ENCODE measurements at places on chromosomes 7 and 10.

DNA sequence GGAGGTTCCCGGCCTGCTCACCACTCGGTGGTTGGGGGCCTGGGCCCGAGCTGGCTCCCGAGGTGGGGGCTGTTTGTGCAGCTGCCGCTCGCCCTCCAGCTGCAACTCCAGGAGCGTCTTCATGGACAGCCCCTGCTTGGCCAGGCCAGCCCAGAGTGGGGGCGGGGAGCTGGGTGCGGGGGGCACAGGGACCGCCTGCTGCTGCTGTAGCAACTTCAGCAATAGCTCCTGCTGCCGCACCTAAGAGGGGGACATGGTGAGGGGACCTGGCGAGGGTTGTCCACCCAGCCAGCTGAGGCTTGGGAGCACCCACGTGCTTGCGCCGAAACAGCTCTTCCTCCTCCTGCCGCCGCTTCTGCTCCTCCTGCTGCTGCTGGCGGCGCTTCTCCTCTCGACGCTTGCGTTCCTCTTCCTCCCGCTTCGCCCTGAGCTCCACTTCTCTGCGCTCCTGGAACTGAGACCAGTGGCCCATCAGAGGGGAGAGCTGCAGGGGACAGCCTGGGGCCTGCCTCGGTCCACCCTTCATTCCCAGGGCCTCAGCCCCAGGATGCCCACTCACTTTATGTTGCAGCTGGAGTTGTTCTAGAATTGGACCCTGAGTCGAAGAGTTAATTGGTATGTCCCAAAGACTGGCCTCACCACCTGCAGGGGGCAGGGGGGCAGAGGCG is 9.6 kb downstream of the GNB2 start:
- DNase-seq = no peak

- no peak for DNase-seq
Measured at GRCh38 chr10:3782146-3782450, 2.9 kb downstream of the KLF6 start.

- no peak for DNase-seq
Measured at GRCh38 chr10:5945190-5945509, 32.2 kb downstream of the IL15RA start.

GRCh38 chr7:43726466-43726865 is 2.9 kb downstream of the COA1 start:
- no peak for DNase-seq

GRCh38 chr10:78907551-78908211 is 161.1 kb upstream of the ZMIZ1 start:
- no peak for DNase-seq

DNA sequence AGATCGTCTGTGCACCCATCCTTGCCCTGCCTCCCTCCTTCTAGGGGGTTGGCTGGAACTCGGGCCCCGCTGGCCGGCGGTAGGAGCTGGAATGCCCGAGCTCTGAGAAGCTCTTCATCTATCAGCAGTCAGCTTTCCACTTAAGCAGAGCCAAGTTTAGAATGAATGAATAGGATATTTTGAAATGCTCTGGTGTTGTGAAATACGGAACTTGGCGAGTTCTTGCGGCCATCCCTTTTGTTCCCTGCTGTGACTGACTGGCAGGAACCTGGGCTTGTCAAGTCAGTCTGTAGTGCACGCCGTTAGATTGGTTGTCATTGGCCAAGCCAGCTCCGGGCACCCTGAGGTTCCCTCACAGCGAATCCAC is 33.3 kb downstream of the FOXK1 start:
- no peak for DNase-seq

DNA sequence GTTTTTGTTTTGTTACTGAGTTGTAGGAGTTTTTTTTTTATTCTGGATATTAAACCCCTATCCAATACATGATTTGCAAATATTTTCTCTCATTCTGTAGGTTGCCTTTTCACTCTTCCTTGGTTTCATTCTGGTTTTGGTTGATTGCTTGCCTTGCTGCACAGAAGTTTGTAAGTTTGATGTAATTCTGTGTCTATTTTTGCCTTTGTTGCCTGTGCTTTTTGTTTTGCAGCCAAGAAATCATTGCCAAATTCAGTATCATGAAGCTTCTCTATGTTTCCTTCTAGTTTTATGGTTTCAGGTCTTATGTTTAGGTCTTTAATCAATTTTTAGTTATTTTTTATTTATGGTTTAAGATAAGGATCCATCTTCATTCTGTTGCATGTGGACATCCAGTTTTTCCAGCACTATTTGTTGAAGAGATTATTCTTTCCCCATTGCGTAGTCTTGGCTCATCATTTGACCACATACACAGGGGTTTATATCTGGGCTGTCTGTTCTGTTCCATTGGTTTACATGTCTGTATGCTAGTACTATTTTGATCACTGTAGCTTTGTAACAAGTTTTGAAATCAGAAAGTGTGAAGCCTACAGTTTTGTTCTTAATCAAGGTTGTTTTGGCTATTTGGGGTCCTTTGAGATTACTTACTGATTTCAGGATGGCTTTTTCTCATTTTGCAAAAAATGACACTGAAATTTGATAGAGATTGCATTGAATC is 26.4 kb downstream of the BMPR1A start:
- DNase-seq = no peak

- no peak for DNase-seq
Measured at GRCh38 chr7:120842121-120842621, 15.8 kb downstream of the TSPAN12 start.

Measured in T-helper 2 cell (primary cell).